ENCODE measurements at places on chromosomes 11 and 22.

DNA sequence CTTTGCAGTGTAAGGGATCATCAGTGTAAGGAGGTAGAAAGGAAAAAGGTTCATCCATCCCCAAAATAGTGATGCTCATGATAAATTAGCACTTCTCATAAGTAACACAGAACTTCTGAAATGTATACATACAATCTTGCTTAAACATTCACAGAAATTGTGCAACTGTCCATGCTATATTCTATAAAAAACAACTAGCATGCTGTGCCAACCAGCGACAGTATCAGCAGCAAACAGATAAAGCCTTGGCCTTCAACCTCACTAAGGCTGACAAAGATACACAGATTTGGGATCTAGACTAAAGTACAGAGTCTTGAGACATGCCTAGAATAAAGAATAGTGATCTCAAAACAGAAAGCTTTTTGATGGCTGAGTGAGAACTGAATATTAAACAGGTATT, 74.1 kb upstream of the CHRM4 start:
- DNase-seq: no peak

GRCh38 chr22:36608987-36609386, 80.0 kb upstream of the EIF3D start:
- DNase-seq: no peak

GRCh38 chr22:40890881-40891280, 29.0 kb upstream of the DNAJB7 start:
- DNase-seq: peak; percentile 4

- DNase-seq: no peak
These were observed 110.6 kb downstream of the ETS1 start for GRCh38 chr11:128476729-128477128.

DNA sequence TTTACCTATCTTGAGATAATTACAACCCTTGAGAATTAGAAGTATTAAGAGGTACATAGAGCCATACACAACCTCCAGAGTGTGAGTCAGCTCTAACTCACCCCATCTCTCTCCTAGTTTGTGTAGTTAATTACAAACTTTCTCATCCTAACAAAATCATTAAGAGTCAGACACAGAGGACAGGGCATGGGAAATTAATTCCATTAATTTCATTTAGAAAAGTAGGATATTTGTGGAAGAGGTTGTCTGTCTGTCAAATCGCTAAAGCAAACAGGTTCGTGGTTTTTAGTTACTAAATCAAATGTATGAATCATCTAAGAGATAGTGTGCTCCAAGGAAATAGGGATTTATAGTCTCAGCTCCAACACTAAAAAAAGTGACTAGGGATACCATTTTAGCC, 1261.4 kb upstream of the TENM4 start:
- no peak for DNase-seq

GRCh38 chr11:3856856-3857553, 1.5 kb downstream of the STIM1 start:
- DNase-seq: no peak

DNA sequence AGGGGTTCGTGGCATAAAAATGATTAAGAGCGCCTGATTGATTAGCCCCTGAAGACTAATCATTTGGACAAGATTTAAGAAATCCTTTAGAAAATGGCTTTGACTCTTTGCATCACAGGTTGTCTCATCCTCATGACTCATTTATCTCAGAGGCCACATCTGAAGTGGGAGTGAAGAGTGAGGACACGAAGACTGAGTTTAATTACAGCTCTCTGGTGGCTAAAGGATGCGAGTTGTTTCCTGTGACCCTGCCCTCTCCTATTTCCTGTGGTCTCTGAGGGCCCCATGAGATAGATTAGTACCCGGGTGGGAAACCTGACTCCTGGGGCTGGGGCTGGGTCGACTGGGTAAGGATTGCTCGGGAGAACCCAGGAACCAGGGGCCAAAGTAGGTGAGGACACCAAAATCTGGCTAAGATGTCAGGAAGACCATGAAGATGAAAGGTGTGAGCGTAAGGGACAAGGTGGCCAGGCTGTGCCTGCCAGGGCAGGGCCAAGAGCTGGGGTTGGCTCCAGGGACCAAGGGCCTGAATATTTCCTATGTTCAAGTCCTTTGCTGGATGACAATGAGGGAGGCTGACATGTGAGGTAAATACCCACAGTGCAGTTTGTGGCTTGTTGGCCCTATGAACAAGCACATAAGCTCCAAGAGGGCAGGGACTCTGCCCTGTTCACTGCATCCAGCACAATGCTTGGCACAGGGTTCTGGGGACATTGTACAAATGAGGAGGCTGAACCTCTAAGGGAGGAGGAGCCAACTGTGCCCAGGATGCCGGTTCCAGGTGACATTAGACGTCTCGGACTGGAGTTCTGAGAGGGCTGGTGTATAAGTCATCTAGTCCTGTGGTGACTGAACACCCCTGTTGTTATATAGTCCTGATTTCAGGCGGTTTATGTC, 3.6 kb downstream of the OTOG start:
- DNase-seq: no peak

- DNase-seq: no peak
These were observed 216.4 kb upstream of the B3GAT1 start for GRCh38 chr11:134628426-134628825.

DNA sequence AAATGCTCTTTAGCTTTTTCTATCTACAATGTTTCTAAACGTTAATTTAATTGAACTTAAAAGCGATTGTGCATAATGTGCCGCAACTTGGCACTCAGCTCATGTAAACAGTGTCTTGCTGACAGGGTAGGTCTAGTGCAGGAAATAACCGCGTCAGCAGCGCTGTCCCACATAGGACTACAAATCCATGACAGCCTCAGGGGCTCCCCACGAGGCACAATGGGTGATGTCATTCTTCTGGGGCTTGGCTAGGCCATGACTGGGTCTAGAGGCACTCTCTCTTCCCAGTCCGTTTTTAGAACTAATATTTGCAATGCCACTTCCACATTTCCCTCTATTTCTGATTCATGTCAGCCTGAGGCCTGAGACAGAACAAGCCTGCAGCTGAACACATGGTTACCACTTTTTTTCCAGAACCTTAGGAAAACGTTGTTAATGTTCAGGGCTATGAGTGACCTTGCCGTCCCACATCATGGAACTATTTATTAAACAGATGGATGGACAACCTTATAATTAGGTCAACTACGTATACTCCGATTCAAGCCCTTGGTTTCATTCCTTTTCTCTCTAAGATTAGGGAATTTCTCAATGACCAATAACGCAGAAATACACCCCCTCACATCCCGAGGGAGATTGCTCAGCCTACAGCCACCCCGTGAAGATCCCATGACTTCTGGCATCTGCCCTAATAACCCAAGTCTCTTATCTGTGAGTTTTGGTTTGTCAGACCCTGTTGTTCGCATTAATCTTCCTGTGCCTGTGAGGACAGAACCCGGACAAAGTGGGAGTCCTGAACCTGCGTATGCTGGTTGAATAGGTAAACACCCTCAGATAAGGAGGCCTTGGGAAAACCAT, 19.4 kb upstream of the SNX32 start:
- no peak for DNase-seq

GRCh38 chr22:32905400-32905799, 103.9 kb downstream of the TIMP3 start:
- no peak for DNase-seq

DNA sequence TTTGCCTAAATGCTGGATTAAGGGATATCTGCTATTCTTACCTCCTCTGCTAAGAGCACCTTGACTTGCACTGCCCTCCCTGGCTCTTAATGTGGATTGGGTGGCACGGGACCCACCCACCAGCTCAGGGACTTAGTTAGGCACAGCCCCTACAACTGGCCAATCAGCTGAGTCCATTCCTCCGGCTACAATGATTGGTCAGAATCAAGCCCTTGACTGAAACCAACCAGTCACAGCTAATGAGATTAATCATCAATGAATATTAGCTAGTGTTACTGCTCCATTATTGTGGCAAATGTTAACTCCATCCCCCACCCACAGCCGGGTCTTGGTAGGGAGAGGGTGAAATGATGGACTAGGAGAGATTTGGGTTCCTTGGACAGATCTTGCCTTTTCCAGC, 328.0 kb downstream of the MN1 start:
- no peak for DNase-seq

DNA sequence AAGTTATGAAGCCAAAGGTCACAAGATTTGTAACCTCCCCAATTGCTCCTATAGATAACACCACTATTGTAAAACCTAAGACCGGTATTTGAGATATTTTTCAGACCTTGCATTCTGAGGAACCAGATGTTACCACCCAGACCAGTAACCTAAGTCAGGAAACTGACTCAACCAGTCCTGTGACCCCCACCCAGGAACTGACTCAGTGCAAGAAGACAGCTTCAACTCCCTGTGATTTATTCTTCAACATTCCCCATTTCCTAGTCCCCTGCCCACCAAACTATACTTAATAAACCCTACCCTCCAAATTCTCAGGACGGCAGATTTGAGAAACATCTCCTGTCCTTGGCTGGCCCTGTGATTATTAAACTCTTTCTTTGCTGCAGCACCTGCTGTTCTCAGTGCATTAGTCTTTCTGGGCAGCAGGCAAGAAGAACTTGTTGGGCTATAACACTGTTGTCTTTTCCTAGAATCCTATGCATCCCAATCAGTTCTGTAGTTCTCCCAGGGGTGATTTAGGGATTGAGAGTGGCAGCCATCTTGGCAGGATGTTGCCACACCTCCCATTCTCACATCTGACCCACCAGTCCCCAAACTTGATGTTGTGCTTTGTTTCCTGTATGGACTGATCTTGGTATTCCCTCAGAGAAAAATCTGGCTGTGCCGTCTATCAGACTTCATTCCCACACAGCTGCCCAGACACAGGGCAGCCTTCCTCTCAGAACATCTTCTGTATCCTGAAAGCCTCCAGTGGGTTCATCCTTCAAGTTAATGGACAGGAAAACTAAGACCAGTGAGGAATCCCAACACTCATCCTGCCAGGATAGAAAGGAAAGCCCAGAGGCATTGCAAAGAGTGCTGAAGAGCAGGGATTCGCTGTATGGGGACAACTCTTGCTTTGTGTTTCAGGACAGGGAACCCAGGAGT, 104.0 kb downstream of the PDE2A start:
- DNase-seq: no peak

DNA sequence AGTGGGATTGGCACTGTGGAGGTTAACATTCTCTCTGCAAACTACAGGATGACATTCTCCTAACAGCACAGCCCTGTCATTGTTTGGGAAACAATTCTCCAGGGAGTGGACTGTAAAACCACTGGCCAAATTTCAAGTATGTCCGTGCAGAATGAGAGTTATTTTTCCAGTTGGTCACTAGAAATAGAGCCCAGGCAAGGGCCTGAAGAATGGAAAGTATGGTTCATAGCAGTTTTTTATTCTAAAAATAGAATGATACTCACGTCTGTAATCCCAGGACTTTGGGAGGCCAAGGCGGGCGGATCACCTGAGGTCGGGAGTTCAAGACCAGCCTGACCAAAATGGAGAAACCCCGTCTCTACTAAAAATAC, 39.0 kb upstream of the CD44 start:
- peak; percentile 86 for DNase-seq

GRCh38 chr11:117677729-117678310, 119.2 kb downstream of the DSCAML1 start:
- DNase-seq: no peak

DNA sequence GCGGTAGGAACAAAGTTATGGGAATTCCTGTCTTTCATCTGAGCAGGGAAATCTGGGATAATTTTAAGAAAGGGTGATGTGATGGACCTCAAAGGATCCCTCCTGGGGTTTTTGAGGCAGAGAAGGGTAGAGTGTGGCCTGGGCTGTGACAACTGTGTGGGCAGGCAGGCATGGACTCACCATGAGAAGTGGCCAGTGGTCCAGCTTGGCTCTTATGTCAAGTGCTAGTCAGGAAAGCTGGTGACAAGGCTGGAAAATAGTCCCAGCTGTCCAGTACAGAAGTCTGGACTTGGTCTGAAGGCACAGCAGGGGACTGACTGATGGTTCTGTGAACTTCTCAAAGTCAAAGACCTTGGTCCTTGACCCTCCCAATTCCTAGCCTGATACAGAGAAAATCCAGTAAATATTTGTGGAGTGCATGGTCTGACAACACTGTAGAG, 1.7 kb downstream of the PPFIBP2 start:
- DNase-seq: no peak

DNA sequence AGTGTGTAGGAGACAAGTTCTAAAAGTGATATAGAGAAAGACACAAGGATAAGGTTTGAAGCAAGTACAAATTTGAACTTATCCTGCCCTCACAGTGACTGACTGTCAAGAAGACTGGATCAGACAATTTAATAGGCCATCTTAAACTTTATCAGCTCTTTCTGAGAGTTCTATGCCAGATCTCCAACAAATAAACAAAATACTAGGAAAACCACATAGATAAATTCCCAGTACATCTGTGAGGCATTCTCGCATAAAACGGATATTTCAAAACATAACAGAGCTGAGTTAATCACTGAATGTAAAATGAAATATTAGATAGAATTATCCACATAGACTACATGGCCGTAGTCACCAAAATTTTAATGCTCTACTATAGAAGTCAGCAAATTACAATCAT, 120.9 kb upstream of the LUZP2 start:
- DNase-seq: no peak

GRCh38 chr11:57466680-57467079, 6.4 kb downstream of the RTN4RL2 start:
- no peak for DNase-seq

GRCh38 chr11:126188332-126189108, 22.9 kb downstream of the RPUSD4 start:
- no peak for DNase-seq
